ENCODE measurements at places on chromosomes 2 and 18.
A peak's percentile ranks its signal among the peaks of the same experiment; 100 is the strongest.

DNA sequence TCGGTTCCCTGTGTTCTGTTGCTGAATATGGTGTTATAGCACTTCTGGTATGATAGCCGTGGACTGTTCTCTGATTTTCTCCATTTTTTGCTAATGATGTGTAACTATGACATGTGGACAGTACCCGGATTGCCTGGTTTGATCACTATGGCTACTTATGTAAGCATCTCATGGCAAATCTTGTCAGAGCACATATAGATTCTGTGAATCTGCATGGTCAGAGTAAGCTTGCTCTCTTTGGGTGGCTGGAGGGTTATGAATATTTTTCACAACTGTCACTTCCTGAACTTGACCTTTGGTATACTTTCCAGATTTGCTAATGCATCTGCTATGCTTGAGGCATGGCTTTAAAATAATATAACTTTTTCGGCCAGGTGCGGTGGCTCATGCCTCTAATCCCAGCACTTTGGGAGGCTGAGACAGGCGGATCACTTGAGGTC, 36.8 kb upstream of the ATP8B1 start:
- no peak for DNase-seq

- no peak for DNase-seq
Measured at GRCh38 chr2:38375696-38376345, 1.3 kb downstream of the ATL2 start.

DNA sequence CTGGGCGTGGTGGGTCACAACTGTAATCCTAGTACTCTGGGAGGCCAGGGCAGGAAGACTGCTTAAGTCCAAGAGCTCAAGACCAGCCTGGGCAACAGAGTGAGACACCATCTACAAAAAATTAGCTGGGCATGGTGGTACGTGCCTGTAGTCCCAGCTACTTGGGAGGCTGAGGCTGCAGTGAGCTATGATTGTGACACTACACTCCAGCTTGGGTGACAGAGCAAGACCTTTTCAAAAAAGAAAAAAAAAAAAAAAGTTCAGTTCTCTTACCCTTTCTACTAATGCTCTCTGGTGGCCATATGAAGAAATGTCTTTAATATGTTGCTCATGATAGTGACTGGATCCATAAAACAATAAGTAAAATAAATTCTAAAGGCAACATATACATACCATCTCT, 14.9 kb downstream of the TYW5 start:
- no peak for DNase-seq

- no peak for DNase-seq
Measured at GRCh38 chr2:235157746-235158482, 206.1 kb downstream of the SH3BP4 start.

DNA sequence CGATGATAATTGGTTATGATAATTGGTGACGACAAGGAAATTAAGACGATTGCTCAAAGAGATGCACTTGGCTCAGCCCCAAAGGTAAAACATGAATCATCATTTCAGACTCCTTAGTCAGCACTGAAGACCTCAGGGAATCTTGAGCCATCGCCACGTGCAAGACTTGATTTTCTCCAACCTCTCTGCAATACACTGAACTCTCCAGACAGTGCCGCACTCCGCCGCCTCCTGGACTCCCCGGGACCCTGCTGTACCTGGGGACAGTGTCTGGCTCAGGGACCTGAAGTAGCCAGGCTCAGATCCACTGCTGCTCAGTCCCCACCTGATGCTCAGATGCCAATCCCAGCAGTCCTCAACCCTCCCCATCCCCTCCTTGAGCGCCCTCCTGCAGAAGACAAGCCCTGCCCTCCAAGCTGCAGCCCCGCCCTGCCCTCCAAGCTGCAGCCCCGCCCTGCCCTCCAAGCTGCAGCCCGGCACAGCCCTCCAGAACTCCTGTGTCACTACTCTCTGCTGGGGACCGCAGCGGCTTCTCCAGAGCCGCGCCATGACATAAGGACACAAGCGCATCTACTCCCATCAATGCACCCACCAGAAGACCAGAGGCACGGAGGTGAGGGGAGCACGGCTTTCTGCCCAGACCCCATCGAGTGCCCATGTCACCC, 1.1 kb downstream of the TMEM18 start:
- DNase-seq, result peak; percentile 80

DNA sequence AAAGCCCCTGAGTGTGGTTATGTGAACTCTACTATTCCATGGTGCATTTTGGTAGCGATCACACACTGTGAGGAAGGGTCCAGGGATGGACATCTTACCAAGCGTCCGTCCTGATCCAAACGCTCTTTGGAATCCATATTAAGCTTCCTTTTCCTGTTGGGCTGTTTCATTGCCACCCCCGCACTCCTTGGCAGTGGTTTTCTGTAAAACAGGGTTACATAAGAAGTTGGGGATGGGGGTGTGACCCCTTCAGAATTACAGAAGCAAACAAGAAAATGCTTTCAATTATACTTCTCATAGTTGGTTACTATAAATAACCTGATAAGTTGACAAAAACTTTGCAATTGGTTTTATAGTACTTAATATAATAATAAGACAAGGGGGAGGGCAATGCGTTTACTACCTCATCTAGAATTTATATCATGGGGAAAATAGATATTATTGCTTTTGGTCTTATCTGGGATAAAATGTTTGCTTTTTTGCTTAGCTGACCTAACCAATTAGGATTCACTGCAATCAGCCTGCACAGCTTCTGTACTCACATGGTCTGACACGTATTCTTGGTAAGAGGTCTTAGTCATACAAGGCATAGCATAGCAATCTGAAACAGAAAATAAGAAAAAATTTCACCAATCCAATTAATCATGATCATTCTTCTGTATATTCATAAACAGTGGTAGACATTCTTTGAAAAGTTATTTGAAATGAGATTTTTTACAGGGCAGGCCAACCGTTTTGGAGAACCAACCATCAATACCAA, 103.1 kb downstream of the L3MBTL4 start:
- DNase-seq, result no peak

DNA sequence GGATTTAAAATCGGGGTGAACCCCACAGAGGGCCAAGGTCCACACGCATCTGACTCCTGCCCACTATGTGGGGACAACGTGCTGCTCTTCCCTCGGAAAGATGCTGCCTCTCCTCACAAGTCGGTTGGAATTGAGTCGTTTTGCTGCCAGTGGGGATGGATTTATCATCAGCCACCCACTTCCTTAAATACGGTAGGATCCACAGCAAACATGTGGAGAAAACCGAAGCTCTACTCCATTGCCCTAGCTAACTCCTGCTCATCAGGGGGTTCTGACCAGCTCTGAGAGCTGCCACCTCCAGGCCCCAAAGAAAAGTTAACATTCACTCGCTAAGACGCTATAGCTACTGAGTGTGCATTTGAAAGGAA, 80.9 kb downstream of the CHRNA1 start:
- peak; percentile 82 for DNase-seq

GRCh38 chr2:168889635-168890005, 610 bp downstream of the SPC25 start:
- no peak for DNase-seq

GRCh38 chr2:12727065-12727464, 10.3 kb downstream of the TRIB2 start:
- DNase-seq, result no peak

DNA sequence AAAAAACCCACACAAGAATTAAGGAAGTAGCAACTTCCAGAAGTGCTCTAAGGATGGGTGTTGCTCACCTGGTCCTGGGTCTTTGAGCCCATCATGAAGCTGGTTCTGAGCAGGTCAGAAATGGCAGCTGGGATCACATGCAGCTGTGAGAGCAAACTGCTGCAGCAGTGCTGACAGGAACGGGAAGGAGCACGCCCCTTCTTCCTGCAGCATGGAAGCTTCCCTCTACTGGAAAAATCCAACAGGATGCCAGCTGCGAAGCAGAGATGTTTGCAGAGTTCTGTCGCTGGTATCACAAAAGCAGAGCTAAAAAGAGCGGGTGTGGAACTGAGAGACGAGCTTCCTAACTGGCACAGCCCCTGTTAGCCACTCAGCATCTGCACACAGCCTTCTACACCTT, 33.7 kb downstream of the EIF4E2 start:
- no peak for DNase-seq

GRCh38 chr2:226707499-226707898, 92.1 kb downstream of the IRS1 start:
- no peak for DNase-seq

DNA sequence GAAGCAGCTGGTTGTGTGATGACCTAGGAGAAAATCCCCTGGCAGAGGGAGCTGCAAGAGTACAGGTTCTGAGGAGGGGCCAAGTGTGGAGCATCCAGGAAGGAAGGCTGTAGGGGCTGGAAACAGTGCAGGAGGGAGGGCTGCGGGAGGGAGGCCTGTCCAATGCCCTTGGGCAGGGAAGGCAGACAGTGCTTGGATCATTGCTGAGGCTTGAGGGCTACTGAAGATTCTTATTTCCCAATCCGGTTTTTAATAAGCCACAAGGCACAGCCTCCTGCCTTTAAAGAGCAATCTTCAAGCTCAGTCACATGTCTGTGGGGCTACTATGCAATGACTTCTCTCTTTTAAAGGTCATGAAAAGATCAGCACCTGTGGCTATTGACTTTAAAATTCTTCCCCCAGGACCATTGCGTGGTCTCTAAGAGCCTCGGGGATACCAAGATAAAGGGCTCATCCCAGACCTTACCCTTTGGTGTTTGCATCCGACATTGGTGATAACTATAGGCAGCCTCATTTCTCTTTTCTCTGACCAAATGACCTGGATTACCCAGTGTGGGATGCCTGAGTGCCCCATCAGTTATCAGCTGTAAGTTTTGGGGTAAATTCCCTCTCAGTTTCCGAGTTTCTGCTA, 149.6 kb downstream of the DOCK10 start:
- DNase-seq, result no peak

DNA sequence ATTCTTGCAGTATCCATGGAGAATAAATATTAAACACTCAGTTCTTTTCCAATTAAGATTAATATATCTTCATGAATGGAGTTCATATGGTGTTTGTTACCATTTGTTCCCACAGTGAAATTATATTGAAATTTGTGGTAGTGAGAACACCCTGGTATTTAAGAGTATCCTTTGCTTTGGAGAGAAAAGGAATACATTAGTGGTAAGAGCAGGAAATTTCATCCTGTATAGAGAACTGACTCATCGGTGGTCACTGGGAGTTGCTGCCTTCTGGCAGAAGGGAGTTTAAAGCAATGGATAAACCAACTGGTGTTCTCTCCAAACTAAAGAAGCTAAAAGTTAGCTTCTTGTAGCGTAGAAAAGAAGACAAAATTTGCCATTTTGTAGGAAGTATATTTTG, 107.3 kb downstream of the MYO1B start:
- peak; percentile 57 for DNase-seq

DNA sequence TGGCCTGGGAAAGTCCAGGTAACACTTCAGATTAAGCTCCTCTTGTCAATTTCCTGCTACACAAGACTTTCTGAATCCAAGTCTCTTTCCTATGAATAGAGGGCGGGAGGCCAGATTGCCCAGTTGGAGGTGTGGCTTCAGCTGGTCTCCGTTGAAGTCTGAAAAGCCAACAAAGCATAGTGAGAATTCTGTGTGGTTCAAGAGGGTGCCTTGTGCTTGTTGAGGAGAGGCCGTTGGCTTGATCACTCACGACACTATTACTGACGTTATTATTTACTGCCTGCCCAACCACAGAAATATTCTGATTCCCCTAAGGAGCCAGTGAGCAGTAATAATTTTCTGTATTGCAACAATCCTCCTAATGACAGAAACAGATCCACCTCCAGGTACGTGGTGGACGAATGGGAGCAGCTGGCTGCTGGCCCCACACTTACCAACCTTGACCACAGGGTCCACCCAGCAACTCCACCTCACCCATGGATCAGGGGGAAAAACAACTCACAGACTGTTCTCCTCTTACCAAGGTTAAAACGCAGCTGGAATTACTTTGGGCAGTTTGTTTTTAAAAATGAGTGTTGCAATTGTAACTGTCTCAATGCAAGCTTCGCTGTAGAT, 21.9 kb downstream of the NRP2 start:
- no peak for DNase-seq

DNA sequence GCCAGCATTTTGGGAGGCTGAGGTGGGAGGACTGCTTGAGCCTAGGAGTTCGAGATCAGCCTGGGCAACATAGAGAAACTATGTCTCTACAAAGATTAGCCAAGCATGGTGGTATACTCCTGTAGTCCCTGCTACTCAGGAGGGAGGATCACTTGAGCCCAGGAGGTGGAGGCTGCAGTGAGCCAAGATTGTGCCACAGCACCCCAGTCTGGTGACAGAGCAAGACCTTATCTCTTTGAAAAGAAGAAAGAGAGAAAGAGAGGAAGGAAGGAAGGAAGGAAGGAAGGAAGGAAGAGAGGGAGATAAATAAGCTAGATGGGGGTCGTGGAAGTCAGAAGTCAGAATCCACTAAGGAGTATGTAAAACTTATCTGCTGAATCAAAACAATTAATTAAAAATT, 16.2 kb downstream of the GPR75 start:
- DNase-seq, result no peak

- no peak for DNase-seq
Measured at GRCh38 chr2:12083713-12084419, 337.4 kb downstream of the LPIN1 start.

- DNase-seq, result no peak
Measured at GRCh38 chr2:120856421-120856862, 120.8 kb downstream of the GLI2 start.

- DNase-seq, result no peak
Measured at GRCh38 chr2:42878581-42878980, 86.2 kb upstream of the HAAO start.

GRCh38 chr2:155730804-155731203, 601.7 kb downstream of the NR4A2 start:
- DNase-seq, result no peak

DNA sequence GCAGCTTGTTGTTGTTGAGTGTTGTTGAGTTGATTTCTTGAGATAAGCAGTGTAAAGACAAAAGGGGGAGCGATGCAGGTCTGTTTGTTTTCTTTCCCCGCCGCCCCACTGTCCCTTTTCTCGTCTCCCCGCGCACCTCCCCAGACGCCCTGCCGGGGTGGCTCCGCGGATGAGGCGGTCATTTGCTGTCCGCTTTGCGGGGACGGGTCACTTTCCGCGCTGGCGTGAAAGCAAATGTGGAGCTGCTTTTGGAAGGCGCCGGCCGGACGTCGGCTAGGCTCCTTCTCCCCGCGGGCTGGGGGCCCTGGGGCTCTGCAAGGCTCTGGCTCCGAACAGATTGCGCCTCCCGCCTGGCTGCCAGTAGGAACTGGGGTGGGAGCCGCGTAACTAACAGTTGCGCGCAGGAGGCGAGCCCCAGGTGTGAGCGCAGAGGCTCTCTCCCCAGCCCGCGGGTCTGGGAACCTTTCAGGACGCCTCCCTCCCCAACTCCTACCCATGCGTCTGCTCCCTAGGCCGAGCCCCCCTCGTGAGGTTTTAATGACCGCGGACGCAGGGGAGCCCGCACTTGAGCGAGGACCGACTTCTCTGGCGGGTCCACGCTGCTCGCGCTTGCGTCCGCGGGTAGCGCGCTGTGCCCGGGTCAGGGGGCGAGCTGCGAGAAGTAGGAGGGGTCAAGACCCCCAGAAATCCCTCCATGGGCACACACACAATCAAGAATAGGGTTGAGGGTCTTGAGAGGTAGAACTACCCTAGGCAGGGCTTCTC, 146.6 kb downstream of the MEIS1 start:
- no peak for DNase-seq

DNA sequence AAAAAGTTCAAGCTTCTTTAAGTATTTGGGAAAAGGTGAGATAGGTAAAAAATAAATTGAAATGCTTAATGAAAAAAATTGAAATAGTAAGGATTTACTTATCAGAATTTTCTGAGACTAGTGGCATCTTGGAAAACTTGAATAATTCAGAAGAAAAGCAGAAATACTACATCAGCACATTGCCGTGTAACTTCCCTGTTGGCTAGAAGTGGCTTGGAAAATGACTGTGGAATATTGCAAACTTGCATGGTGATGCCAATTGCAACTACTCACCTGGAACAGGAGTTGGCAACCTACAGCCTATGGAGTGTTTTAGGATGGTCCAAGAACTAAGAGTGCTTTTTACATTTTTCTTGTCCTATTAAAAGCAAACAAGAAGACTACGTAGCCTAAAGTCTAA, 603.5 kb upstream of the VRK2 start:
- DNase-seq, result no peak
